ENCODE measurements at places on chromosomes 3 and 15.

- DNase-seq: no peak
Measured at GRCh38 chr3:168260859-168261258, 165.1 kb upstream of the GOLIM4 start.

DNA sequence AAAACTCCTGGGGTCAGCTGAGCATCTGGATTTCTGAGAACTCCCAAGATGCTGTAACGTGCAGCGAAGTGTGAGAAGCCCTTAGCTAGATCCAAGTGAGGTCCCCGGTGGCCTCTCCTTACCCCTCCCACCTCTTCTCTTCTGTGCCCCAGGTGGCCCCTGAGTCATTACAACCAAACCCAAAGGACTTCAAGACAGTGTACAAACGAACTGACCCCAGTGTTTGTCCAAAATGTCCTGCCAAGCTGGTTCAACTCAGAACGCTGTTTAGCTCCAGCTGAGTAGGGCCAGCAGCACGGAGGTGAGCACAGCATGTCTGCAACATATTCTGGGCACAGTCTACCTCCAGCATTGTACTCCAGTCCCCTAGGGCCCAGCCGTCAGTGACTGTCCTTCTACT is 73.9 kb upstream of the OXTR start:
- no peak for DNase-seq

- DNase-seq: peak; percentile 37
Measured at GRCh38 chr3:56702490-56703315, 19.6 kb upstream of the TASOR start.

DNA sequence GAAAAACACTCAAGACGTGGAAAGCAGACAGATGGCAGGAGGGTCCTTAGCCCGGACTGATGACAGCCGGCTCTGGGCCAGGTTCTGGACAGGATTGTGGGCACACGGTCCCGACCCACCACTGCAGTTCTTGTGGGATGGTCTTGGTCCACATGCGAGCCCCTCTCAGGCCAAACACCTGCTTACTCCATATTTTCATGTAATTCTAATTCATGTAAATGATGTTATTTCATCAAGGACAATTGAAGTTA is 32.6 kb downstream of the TM2D3 start:
- no peak for DNase-seq

GRCh38 chr3:32506466-32506865 is 3.8 kb upstream of the CMTM6 start:
- no peak for DNase-seq

DNA sequence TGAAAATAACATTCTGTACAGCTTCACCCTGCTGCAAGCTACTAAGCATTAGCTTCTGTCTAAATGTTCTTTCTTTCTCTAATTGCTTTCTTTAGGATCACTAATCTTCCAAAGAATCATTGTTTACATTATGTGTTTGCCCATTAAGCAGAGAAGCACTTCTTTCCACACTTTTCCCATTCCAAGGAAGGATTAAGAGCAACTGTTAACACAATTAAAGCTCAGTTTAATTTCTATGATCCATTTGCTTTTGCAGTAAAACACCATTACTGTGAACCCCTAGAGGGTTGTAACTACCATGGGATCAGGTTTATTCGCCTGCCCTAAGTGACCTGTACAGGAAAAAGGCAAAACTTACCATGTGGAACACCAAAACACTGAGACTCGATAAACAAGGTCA is 125.8 kb upstream of the ZNF385D start:
- no peak for DNase-seq

GRCh38 chr15:53447053-53447574 is 312.3 kb downstream of the WDR72 start:
- DNase-seq: no peak

GRCh38 chr15:74123131-74123429 is 7.3 kb upstream of the ISLR2 start:
- DNase-seq: no peak

DNA sequence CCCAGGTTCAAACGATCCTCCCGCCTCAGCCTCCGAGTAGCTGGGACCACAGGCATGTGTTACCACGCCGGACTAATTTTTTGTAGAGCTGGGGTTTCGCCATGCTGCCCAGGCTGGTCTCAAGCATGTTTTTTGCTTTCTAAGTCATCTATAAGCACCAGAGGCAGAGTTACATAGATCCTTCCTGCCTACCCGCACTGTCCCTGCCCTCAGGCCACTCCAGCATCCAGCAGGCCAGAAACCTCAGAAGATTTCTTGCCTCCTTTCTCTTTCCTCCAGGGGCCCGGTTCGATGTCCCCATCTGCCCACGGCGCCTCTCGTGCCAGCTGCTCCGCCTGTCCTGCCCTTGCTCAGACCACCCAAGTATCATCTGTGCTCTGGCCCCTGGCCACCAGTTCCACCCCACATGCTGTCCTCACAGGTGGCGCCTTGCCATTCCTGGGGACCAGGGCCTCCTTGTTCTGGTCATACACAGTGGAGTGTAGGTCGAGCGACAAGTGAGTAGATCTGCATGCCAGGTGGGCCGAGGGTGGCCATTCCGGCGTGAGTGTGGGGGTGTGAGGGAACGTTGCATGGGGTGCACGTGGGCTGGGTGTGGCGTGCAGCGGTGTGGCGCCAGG is 27.3 kb downstream of the KLHDC8B start:
- no peak for DNase-seq

DNA sequence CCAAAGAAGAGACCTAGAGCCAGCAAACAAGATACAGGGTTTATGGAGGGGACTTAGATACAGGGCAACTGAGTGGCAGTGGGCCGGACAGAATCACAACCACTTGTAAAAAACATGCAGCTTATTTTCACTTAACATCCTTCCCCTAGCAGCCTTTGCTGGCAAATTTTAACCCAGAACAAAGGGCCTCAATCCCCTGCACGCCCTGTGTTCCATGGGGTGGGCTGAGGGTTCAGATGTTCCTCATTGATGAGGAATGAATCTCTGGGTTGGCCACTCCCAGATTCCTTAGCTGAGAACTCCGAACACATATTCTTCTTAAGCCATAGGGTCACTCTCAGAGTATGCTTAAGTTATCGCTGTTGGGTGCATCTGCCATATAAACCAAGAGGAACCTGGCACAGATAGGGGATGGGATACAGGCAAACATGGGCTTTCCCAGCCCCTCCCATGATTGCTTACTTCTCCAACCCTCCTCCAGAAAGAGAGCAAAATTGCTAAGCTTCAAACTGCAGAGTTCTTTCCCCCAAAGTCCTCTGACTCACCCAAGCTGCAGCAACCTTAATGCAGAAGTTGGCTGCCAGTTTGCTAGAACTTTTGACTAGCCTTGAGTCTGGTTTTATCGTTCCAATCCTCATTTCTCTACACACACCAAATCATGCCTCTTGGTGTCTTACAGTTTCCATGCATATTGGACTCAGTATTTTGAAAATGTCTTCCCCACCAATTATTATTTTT is 146.9 kb downstream of the CD47 start:
- no peak for DNase-seq

DNA sequence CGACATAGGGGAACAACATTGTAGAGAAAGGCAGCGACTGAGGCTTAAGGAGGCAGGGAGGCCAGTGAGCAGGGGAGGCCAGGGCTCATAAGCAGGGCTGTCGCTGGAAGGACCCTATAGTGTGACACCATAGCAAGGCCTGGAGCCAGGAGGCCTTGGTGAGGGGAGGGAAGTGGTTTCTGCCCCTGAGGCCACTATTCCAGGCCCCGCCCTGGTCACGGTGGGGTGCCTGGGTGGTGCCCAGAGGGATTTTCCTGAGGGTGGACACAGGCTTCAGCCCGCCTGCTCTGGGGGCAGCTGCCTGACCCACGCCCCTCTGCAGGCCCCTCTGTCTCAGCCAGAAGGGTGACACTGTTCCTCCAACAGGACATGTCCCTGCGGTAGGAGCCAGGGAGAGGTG is 147.8 kb upstream of the IQSEC1 start:
- DNase-seq: no peak

DNA sequence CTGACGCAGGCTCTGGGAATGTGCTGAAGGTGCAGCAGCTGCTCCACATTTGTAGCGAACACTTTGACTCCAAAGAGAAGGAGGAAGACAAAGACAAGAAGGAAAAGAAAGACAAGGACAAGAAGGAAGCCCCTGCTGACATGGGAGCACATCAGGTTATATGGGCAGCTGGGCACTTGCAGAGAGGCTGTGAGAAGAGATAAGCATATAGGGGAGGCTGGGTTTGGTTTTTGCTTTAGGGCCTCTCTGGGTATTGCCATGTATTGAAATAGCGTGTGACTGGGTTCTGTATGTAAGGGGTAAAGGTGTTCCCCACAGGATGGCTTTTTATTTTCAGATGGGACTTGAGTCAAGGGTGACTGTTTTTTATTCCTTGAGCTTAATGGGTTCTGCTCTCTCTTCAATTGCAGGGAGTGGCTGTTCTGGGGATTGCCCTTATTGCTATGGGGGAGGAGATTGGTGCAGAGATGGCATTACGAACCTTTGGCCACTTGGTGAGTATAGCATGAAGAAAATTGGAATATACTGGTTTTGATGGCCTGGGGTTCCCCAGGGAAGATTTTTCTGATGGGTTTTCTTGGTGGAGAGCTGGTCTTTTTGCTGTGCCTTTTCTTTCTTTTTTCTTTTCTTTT is 7.4 kb downstream of the PSMD2 start:
- no peak for DNase-seq
